Uterus (tissue), 4 donors: ENCODE measurements at places on chromosomes 5 and 9. TPM values are rescaled to one million over a fixed set of nuclear protein-coding genes. Genes with fewer than 3 reads are reported as not detected.

GRCh38 chr5:150460781-150461180 is 11.2 kb upstream of the RPS14 start:
- H3K27me3 ChIP-seq = no peaks in the 10 kb centered on the region
- H3K27ac ChIP-seq = no peak overlapping the region
- H3K4me1 ChIP-seq = no peaks in the 10 kb centered on the region
- no peaks in the 10 kb centered on the region for H3K36me3 ChIP-seq
- H3K4me3 ChIP-seq = no peak overlapping the region

SOX30 gene
- total RNA-seq = not detected

ZNG1E gene
- 62.6 TPM for total RNA-seq

GRCh38 chr9:92770360-92770995 is 5.8 kb upstream of the BICD2 start:
- no peaks in the 10 kb centered on the region for H3K27me3 ChIP-seq
- no peak overlapping the region for H3K27ac ChIP-seq
- H3K4me3 ChIP-seq = no peak overlapping the region

ANKRD18A gene
- not detected for total RNA-seq

- no peaks in the 10 kb centered on the region for H3K36me3 ChIP-seq
- H3K4me1 ChIP-seq = peaks cover 2% of the 10 kb centered on the region
- H3K4me3 ChIP-seq = peak overlapping the region; percentile 39
- H3K27ac ChIP-seq = peak overlapping the region; percentile 88
- peak; percentile 54 for DNase-seq
Measured at GRCh38 chr9:36137392-36138004, 965 bp downstream of the GLIPR2 start.

GRCh38 chr9:120891884-120892747 is 15.1 kb upstream of the PHF19 start:
- no peaks in the 10 kb centered on the region for H3K36me3 ChIP-seq
- peak overlapping the region; percentile 16 for H3K27ac ChIP-seq
- H3K4me1 ChIP-seq = no peaks in the 10 kb centered on the region
- no peaks in the 10 kb centered on the region for H3K27me3 ChIP-seq
- DNase-seq = no peak

DNA sequence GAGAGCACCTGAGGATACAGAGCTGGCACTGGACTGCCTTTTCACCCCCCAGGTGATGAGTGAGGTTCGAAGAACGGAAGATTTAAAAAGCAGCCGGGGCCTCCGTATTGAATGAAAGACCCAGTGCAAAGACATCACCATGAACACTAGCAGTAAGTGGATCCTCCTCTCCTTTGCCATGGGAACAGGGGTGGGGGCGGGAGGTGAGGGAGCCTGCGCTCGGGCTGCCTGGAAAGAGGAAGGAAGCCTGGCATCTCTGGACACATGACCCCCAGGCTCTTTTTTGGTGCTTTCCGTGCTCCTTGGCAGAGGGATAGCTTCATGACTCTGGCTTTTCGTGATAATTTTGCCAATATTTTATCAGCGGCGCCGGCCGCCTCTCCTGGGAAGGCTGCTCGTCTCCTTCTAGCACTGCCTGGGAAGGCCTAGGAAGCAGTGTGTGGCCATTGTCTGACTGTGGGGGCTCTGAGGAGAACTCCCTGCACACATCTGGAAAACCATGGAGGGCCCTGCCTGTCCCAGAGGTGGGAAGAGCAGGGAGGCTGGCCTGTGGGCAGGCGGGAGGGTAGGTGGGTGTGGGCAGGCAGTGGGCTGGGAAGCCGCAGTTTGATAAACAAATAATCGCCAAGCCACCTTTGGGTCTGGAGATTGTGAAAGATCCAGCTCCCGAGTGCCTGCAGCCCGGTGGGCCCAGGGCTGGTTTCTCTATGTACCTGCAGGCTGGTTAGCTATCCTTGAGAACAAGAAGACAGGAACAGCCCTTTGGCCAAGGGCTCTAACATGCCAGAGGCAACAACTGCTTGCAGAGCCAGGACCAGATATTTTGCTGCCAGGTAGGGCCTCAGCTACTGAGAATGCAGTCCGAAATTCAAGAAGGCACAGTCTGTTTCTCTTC is 911 bp downstream of the ABLIM3 start:
- H3K4me1 ChIP-seq = peaks cover 7% of the 10 kb centered on the region
- H3K4me3 ChIP-seq = peak overlapping the region; percentile 65
- H3K36me3 ChIP-seq = no peaks in the 10 kb centered on the region
- H3K27me3 ChIP-seq = no peaks in the 10 kb centered on the region
- peak; percentile 36 for DNase-seq

- no peaks in the 10 kb centered on the region for H3K27me3 ChIP-seq
- H3K27ac ChIP-seq = peak overlapping the region; percentile 91
- no peak for DNase-seq
- H3K4me3 ChIP-seq = peak overlapping the region; percentile 97
- no peaks in the 10 kb centered on the region for H3K4me1 ChIP-seq
- H3K36me3 ChIP-seq = no peaks in the 10 kb centered on the region
Measured at GRCh38 chr9:37752642-37753488, 740 bp upstream of the TRMT10B start.

CDKN2B gene
- 0.83 TPM for total RNA-seq

DNA sequence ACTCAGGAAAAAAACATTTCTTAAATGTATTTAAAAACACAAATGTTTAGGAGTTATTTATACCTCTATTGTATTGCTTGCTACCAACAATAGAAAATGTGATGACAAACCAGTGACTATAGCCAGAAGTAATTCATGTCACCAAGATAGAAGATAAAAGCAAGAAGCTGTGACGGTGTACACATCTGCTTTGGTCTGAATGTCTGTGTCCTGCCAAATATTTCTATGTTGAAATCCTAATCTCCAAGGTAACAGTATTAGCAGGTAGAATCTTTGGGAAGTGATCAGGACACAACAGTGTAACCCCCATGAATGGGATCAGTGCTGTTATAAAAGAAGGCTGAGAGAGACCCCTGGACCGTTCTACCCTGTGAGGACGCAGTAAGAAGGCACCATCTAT is 74.7 kb downstream of the CEMIP2 start:
- no peak overlapping the region for H3K27ac ChIP-seq
- H3K4me3 ChIP-seq = no peak overlapping the region
- no peak for DNase-seq
- H3K36me3 ChIP-seq = no peaks in the 10 kb centered on the region
- no peaks in the 10 kb centered on the region for H3K4me1 ChIP-seq
- no peaks in the 10 kb centered on the region for H3K27me3 ChIP-seq
